ENCODE measurements at places on chromosomes 2 and 18. TPM values are rescaled to one million over a fixed set of nuclear protein-coding genes. Genes with fewer than 3 reads are reported as not detected.

SP5 gene
- total RNA-seq = not detected

STPG4 gene
- not detected for total RNA-seq

- peaks cover 44% of the 10 kb centered on the region for H3K27me3 ChIP-seq
- H3K27ac ChIP-seq = no peak overlapping the region
- H3K36me3 ChIP-seq = no peaks in the 10 kb centered on the region
- DNase-seq = no peak
- H3K4me3 ChIP-seq = no peak overlapping the region
Measured at GRCh38 chr2:118857677-118858484, 10.4 kb upstream of the EN1 start.

GRCh38 chr2:95017071-95017501, 8.4 kb upstream of the MAL start:
- no peak overlapping the region for H3K27ac ChIP-seq
- no peak overlapping the region for H3K4me3 ChIP-seq
- no peaks in the 10 kb centered on the region for H3K36me3 ChIP-seq
- no peaks in the 10 kb centered on the region for H3K4me1 ChIP-seq

GRCh38 chr2:184402381-184402780, 195.9 kb upstream of the ZNF804A start:
- H3K4me1 ChIP-seq = no peaks in the 10 kb centered on the region
- no peaks in the 10 kb centered on the region for H3K36me3 ChIP-seq
- H3K27me3 ChIP-seq = no peaks in the 10 kb centered on the region
- no peak for DNase-seq

- peak within 1 kb of the TSS; percentile 45 for H3K4me3 ChIP-seq
- H3K27me3 ChIP-seq = no peaks in the 10 kb centered on the region
- no peak within 1 kb of the TSS for H3K27ac ChIP-seq
Measured at GRCh38 chr2:48755473-48755872, at the start of gene LHCGR. TSS of gene LHCGR (minus strand) at chr2:48755724. CDS start at chr2:48755671, 53 bp downstream.

- H3K4me1 ChIP-seq = peaks cover 4% of the 10 kb centered on the region
- H3K36me3 ChIP-seq = no peaks in the 10 kb centered on the region
- H3K27me3 ChIP-seq = no peaks in the 10 kb centered on the region
- no peak for DNase-seq
- no peak overlapping the region for H3K27ac ChIP-seq
Measured at GRCh38 chr2:165794536-165794928, 485 bp upstream of the GALNT3 start.

- no peaks in the 10 kb centered on the region for H3K27me3 ChIP-seq
- H3K36me3 ChIP-seq = peaks cover 10% of the 10 kb centered on the region
- H3K4me1 ChIP-seq = no peaks in the 10 kb centered on the region
- H3K4me3 ChIP-seq = no peak overlapping the region
- no peak overlapping the region for H3K27ac ChIP-seq
Measured at GRCh38 chr18:79429381-79429780, 33.7 kb downstream of the NFATC1 start.
